ENCODE measurements at places on chromosomes 6 and 20.

DNA sequence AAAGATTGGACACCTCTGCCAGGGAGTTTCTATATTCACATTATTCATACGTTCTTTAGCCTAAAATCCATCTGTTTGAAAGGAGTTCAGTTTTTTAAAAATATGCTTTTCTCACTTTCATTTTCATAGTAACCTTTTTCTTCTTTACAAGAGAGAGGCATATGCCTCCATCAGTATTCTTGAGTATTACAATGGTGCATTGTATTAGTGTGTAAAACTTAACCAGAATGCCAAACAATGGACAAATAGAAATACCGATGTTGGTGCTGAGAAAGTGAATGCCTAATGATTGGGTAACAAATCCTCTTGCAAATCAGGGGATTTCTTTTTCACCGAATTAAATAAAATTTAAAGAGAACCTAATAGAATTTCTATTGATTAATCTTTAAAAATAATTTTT lies 163.2 kb upstream of the LAMA2 start:
- DNase-seq = no peak

DNA sequence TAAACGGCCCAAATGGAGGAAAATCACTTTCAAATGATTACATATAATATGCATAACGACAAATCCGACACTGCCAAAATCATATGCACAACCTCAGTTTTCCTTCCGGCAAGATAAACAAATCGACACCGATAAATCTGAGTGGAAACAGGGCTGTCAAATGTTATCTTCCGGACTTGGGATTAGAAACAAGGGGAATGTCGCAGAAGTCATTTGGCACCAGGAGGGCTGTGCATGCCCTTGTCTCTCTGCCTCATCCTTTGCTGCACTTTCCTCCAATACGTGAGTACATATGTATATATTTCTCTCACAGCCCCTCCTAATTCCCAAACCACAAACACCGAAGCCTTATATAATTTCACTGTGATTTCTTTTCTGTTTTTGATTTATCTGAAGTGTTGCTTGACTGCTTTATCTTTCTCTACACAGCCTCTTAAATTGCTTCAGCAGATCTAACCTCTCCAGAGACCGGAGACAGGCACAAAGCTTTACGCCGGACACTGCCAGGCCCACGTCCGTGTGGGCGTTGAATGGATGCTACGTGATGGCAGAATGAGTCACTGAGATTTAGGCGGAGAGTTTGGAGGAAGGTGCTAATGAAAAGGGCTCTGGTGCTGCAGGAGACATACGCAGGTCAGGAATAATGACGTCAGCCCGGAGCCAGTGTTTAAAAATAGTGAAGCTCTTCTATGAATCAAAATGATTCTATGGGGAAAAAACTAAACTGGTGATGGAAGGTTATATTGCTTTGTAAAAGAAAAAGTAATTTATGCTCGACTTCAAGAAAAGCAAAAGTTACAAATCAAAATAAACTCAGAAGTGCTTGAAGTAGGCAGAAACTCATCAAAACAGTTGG lies 21.0 kb upstream of the PRELID3B start:
- DNase-seq = no peak

GRCh38 chr20:54067606-54068174 lies 2.7 kb downstream of the BCAS1 start:
- DNase-seq = no peak

DNA sequence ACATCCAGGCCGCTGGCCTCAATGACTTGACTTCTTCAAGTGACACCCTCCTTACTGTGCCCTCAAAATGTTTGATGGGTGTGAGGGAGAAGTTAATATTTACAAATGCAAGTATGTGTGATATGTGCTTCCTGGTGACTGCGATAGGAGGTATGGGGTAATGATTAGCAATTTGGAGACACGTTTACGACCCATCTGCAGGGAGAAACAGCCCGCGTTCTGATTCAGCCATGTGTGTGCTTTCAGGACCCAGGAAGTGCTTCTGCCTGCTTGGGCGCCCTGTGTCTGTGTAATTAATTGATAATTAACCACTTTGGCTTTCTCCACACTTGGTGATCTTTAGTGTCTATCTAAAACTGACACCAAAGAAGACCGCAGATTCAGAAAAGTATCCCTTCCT lies 25.0 kb downstream of the SIRPA start:
- DNase-seq = no peak

GRCh38 chr20:60242836-60243505 lies 284.7 kb downstream of the CDH26 start:
- no peak for DNase-seq

DNA sequence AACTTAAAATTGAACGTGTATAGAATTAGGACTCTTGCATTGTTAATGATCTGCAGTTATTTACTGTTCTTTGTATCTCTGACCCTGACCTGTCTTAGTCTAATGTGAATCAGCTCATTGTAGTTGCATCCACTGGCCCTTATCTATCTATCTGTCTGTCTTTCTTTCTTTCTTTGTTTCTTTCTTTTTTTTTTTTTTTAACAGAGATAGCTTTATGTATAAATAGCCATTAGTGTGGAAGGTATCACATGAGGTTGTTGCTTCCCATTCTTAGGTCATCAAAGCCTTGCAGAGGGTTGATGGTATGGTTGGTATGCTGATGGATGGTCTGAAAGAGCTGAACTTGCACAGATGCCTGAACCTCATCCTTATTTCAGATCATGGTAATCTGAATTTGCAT lies 59.9 kb downstream of the ENPP1 start:
- no peak for DNase-seq

- no peak for DNase-seq
Measured at GRCh38 chr6:7047966-7048365, 59.8 kb upstream of the RREB1 start.

- DNase-seq = no peak
Measured at GRCh38 chr20:9220874-9221547, 152.1 kb downstream of the PLCB4 start.

DNA sequence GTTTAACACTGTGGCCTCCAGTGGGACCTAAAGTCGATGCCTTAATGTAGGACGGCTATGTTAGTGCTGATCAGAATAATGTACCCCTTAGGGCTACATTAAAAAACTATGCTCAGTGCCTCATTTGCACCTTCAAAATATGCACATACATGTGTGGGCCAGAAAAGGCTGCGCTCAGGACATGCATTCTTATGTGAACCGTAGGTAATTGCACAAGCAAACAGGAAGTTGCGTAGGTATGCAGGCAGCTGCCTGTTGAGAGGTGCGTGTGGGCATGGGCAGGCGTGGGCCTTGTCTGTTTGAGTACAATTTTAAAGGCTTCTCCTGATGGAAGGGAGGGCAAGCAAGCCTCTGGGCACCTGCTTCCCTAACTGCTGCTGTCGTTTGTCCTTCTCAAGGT lies 116.2 kb upstream of the JAG1 start:
- no peak for DNase-seq

DNA sequence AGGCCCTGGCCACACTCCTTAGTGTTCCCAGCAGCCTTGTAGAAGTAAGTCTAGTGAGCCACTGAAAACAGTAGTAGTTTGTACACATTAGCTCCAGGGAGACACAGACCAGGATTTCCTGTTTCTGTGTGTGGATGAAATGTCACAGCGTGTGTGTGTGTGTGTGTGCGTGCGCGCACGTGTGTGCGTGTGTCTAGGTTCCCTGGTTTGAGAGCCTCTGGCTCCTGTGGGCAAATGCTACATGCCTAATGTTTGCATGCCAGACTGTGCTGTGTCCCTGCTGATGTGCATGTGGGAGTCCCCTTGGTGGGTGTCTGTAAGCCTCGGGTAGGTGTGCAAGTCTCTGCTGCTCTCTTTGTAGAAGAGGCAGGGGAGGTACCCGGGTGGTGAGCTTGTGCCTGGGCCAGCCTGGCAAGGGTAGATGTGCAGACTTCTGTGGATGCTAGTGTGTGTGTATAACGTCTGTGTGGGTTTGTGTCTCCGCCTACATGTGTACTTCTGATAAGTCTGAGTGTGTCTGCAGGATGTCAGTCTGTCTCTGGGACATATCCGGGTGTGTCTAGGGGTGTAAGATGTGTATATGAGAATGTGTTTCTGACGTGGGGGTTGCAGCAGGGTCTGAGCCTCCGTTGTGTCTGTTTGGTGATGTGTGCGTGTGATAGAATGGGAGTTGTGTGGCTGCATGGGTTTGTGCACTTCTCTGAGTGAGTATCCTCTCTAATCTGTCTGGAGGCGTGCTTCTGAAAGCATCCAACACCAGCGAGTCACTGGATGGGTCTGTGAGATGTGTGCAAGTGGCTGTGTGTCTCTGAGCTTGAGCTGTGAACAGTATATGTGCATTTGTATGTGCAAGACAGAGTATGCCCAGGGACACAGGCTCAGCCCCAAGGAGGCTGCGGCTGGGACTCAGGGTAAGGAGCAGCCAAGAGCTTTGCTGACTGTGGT lies 19.0 kb upstream of the TLDC2 start:
- no peak for DNase-seq

- no peak for DNase-seq
Measured at GRCh38 chr6:80932359-80932758, 820.1 kb downstream of the TENT5A start.

DNA sequence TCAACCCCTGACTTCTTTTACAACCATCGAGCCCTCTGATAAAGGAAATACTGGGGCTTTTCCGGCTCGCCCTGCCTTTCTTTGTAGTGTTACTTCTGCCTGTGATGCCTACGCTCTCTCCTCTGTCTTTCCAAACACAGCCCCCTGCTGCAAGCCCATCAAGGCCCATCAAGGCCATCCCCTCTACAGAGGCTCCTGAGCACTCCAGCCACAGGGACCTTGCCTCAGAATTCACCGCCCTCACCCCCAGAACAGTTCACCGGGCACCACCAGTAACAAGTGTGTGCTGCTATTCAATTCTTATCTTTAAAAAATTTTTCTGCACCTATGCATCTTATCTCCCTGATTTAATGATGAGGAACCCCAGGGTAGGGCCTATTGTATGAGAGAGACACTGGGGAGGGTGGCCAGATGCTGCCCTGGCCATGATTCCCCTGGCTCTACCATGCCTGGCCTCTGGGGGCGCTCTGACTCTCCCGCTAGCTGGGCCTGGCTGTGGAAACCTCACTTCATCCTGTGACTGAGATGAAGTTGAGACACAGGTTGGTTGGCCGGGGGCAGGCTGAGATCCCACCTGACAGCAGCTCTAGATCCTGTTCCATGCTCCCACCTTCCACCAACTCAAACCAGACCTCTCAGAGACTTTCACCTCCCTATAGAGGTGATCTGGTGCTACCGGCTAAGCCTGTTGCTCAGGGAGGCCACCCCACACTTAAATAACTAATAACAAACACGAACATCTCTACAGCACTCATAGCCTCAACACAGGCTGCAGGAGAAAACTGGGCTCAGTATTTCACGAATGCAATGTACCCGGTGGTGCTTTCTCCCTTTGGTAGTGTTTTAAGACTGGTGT lies 19.2 kb upstream of the GLP1R start:
- DNase-seq = no peak

DNA sequence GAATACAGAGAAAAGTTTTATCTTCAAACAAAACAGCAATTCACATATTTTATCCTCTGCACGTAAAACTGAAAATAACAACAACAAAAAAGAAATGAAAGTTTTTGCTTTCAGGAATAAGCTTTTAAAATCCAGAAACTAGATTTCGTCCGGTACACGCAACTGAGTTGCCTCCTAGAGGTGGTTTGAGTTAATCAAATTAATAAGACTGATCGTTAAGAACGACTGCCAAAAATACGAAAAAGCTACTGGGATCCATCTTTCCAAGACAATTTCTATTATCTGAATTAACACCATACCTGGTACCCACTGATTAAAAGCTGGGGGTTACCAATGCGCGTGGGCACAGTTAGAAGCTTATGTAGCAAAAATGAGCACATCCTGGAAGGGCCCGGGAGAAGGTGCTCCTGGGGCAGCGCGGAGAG lies 669 bp downstream of the PDCD2 start:
- no peak for DNase-seq

DNA sequence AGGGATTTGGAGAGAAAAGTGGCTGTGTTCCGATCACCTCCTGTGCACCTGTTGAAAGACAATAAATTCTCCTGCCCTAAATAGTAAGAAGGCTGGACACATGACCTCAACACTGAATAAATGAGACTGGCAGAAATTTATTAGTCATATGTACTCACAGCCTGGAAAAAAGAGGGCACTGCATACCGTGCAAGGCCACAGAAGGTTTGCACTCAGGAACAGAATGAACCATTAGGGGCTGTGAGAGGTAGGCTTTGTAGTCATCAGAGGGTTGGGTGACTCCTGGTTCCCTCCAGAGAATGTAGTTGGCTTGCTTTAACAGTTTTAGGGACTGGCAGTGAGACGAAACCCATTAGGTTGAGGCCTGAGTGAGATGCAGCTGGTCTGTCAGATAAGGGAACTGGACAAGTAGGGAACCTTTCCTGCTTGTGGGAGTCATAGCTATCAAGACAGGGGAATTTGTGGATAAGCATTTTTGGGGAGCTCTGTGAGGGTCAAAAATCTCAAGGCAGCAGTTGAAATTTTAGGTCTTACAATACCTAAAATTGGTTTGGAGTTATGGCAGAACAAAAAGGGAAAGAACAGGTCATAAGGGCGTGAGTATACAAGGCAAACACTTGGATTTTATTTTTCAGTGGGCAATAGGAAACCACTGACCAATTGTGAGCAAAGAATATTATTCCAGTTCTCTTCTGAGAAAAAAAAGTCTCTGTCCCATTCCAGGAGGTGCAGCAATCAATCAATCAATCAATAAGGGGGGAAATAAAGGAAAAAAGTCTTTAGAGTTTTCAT lies 67.9 kb upstream of the BTN3A2 start:
- no peak for DNase-seq

GRCh38 chr6:41584668-41585205 lies 38.6 kb downstream of the FOXP4 start:
- DNase-seq = no peak

DNA sequence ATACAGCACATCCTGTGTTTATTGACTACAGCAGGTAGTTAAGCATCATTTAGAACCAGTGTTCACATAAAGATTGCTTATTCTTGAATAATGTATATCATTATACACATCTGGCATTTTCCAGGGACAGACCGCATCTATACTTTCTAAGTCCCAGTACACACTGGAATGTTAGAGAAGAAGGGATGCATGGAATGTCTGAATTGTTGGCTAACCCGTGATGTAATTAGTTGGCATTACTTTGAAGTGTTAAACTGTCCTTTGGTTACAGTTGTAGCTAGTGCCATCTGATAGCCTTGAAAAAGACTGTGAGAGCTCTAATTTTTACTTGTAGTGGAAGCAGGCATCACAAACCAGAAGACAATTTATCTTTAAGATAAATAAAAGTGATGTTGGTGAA lies 29.8 kb upstream of the MCHR2 start:
- no peak for DNase-seq

- no peak for DNase-seq
Measured at GRCh38 chr6:29953686-29954085, 11.4 kb downstream of the HLA-A start.

DNA sequence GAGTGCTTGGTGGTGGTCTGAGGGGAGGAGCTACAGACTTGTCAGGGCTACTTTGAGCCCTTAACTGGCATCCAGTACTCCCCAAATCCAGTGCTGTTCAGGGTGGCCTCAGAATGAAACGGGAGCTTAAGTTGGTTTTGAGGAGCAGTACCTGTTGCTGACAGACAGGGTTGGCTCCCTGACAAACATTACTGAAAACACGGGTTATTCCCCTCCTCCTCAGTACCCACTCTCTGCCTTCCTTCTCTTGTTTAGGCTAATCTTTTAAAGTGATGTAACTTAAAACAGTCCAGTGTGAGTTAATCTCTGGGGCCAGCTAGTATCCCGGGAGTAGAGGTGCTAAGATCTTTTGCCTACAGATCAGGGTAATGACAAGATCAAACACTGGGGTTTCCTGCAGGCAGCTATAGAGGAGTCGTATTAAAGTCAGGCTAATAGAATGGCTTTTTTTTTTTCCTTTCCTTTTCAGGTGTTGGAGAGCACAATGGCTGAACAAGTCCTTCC lies 3.7 kb downstream of the TNFAIP3 start:
- peak; percentile 32 for DNase-seq

GRCh38 chr20:61436667-61437279 lies 184.7 kb downstream of the CDH4 start:
- no peak for DNase-seq
